ENCODE measurements at places on chromosomes 13 and 19.

- no peak for DNase-seq
Observed at GRCh38 chr13:44236370-44236769, 137.3 kb upstream of the SERP2 start.

DNA sequence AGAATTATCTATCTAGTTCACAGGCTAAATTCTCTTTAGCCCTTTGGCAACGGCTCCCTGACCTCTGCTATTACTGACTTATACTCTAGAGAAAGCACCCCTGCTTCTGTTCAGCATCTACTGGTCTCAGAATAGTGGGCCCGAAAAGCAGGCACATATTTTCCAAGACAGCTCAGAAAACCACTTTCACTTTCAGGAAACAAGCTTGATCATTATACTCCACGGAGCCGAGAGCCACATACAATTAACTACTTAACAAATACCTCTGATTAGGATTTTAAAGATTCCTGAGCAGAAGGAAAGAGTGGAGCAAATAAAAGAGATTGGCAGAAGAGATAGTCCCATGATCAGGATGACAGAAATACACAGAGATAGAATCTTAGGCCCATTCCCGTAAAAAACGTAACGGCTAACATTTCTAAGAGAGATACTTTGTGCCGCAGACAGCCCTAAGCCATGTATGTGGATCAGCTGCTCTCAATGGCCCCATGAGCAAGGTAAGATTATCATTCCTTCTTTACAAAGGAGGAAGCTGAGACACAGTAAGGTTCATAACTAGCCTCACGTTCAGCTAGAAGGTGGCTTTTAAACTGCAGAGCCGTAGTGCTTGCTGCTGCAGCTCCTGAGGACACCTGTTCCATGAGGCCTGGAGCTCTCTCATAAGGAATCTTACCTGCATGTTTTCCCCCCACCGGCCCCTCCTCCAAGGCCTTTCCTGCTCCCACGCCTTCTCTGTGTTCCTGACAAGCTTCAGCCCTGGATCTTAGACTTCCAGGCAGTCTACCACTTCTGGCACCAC, 227.2 kb downstream of the FOXO1 start:
- no peak for DNase-seq

DNA sequence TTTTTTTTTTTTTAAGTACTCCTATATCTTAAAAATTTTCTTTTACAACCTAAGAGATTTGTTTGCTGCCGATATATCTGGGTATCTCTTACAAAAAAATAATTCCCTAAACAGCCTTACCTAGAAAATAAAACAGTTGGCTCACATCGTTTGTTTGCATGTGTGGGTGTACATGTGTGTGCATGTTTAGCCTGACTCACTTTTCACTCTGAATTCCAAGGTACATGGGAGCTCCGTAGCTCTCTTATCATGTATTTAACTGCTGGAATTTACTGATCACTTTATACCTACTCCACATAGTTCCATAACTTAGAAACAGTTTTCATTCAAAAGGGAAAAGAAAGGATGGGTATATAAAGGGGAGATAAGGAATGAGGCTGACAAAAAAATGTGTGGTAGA, 616.5 kb downstream of the GPC6 start:
- DNase-seq = no peak

DNA sequence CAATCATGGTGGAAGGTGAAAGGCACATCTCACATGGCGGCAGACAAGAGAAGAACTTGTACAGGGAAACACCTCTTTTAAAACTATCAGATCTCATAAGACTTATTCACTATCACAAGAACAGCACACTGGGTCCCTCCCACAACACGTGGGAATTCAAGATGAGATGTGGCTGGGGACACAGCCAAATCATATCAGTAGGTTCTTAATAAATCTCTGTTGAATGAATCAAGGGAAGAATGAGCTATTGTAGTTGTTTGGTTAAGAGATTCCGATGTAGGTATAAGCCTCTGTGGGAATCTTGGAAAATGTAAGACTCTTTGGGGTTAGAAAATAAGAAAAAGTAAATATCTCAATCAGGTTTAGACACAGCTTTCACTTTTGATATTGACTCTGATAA, 400.2 kb downstream of the KCNRG start:
- DNase-seq = no peak

- no peak for DNase-seq
Observed at GRCh38 chr13:61350341-61350740, 65.3 kb downstream of the PCDH20 start.
